SK-MEL-5 (cell line): ENCODE measurements at places on chromosomes 2 and 18. TPM values are rescaled to one million over a fixed set of nuclear protein-coding genes. Genes with fewer than 3 reads are reported as not detected.

GRCh38 chr2:14927021-14927564, 294.6 kb downstream of the LRATD1 start:
- no peak for DNase-seq

DNA sequence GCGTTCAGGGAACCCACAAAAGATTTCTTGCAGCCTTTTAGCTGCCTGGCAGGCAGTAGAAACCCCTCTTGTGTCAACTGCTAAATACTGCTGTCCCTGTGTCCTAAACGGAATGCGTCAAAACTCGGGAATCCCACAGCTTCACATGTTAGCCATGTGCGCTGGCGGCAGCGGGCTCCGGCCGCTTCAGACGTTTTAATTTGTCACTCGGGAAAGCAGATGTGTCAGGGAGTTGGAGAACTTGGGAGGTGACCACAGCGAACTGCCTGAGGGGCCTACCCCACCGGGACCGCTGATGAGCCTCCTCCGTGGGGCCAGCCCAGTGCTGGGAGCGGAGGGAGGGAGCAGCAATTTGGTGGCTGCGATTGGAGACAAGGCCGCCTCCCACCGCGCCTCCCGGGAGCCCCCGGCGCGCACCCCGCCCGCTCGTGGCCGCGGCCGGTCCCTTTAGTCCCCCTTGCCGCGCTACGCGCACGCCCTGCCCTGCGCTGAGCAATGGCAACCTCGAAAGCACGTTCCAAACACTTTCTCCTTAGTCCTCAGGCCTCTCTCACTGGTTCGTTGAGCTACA, 146.1 kb upstream of the SATB2 start:
- no peak for DNase-seq

GRCh38 chr2:27378096-27378808, 2.3 kb downstream of the ZNF513 start:
- DNase-seq: peak; percentile 51

- DNase-seq: peak; percentile 73
Measured at GRCh38 chr18:9079818-9080528, 22.5 kb upstream of the NDUFV2 start.

Gene PKP4
- 16.7 and 21.2 TPM in 2 replicates for total RNA-seq

- no peak for DNase-seq
Measured at GRCh38 chr2:121211689-121212151, 73.3 kb downstream of the TFCP2L1 start.

Gene SCN3A
- 0.03 TPM in 2 replicates for total RNA-seq

Gene SMYD1
- total RNA-seq: 0.50 and 0.77 TPM in 2 replicates

DNA sequence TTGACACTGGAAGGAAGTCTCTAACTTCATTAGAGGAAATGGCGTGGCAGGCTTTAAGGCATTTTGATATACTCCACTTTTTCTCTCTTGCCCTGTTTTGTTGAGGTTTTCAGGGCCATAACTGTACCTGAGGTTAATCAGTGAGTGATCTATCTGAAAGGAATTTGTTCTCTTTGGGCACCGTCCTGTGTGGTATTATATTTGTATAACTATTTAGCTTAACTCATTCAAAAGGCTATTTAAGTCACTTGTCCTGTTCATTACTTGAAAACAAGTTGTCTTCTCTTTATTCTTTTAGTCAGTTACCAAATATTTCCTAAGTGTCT, 180.4 kb downstream of the NEDD4L start:
- no peak for DNase-seq

DNA sequence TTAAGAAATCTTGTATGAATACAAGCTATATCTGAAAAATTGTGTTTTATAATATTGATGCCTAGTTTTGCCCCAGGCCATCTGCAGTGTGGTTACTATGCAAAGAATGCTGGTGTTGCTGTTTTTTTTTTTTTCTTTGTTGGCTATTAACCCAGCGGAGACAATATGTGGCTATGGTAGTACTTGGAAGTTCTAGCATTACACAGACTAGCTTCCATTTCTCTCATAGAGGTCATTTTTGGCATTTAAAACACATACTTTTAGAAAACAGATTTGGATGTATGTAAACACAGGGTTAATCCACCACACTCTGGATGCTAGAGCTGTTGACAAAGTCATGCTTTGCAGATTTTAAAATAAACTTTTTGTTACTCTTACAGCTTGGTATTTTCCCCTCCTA, 209.8 kb downstream of the NEDD4L start:
- DNase-seq: no peak

DNA sequence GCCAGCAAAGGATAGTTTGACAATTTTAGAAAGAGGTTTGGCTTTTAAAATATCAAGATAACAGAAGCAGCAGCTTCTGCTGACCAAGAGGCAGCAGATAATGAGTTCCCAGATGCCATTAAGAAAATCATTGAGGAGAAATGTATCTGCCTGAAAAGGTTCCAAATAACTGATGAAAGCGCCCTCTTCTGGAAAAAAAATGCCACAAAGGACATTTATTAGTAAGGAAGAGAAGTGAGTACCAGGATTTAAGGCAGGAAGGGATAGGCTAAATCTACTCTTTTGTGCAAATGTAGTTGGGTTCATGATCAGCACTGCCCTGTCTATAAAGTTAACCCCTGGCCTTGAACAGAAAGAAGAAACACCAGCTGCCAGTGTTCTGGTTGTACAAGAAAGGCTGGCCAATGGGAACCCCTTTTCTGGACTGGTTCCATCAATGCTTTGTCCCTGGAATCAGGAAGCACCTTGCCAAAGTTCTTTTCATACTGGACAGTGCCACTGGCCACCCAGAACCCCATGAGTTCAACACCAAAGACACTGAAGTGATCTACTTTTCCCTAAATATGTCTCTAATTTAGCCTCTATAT, 40.6 kb downstream of the DHX57 start:
- DNase-seq: peak; percentile 74

GRCh38 chr2:86675104-86675503, 45.0 kb upstream of the RMND5A start:
- DNase-seq: no peak

Gene ACVR1
- 6.1 and 7.2 TPM in 2 replicates for total RNA-seq

DNA sequence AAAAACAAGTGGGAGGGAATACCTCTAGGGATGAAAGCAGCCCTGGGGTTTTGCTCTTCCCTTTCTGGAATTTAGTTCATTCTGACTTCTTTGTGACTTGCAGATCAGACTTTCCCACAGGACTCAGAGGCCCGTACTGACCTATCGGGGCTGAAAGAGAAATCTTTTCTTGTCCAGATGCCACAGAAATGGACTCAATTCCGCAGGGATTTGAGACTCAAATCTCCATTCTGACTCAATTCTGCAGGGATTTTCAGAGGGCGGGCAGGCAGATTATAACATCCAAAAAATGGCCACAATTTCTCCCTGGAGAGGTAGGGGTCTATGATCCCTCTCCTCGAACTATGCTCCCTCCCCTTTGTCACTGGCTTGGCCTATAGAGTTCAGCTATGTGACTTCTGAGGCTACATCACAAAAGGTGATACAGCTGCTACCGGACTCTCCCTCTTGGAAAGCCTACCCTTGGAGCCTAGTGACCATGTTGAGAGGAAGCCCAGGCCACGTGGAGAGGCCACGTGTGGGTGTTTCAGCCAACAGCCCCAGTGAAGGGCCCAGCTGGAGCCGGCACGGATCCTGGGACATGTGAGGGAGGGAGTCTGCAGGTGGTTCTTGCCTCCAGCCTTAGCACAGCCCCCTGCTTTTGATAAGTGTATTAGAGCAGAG, 4.8 kb upstream of the EFHD1 start:
- no peak for DNase-seq

Gene TDRD15
- 0.03 and 0.16 TPM in 2 replicates for total RNA-seq

GRCh38 chr2:60560734-60561644, 7.5 kb upstream of the BCL11A start:
- DNase-seq: peak; percentile 75

DNA sequence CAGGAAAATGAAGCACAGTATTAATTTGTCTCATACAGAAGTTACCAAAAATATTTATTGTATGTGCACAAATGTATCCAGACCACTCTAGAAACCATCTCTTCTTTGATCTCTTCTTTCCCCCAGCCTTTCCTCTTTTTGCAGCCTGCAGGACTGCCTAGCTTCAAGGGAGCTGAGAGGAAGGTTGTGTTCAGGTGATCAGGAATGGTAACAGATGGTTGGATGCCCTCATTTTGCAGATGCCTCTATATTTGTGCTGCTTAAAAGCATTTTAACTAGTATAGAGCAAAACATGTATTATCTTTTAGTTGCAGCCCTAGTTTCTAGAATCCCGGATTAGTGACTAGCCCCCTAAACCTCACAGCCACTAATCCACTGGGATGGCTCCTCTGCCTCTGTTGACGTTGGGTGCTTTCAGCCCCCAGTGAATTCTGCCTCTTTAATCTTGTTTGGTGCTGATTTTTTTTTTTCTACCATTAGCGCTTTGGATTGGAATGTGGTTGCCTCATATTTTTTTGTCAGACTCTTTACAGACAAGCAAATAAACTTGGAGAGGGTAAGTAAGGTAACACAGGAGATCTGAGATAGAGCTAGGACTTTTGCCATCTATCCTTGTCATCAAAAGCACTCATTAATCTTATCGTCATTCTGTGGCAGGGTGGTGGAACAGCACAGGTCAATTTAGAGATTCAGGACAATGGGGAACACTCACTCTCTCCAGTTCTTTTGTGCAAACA, 103.8 kb upstream of the NDUFV2 start:
- DNase-seq: no peak

DNA sequence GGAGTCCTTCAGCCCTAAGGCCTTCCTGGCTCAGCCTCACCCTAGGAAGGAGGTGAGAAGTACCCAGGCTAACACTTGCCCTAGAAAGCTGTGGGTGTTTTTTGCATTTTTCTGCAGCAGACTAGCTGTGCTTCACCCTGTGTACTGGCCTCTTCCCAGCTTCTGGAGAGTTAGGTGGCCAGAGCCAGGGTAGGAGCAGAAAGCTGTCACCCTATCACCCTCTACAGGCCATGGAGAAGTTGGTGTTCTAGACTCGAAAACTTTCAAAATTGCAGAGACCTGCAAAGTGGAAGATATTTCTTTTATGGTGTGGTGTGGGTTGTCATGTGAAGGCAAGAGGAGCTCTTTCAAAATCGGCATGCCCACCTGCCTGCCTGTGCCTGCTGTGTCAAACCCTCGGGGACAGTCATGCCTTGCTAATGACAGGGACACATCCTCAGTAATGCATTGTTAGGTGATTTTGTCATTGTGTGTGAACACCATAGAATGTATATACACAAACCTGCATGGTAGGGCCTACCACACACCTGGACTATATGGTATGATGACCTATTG, 29.8 kb downstream of the EHD3 start:
- DNase-seq: no peak

GRCh38 chr18:64674694-64675093, 525.8 kb upstream of the LINC00305 start:
- no peak for DNase-seq

GRCh38 chr2:164515734-164516133, 105.5 kb downstream of the GRB14 start:
- no peak for DNase-seq

Gene TRIB2
- 145 and 185 TPM in 2 replicates for total RNA-seq

DNA sequence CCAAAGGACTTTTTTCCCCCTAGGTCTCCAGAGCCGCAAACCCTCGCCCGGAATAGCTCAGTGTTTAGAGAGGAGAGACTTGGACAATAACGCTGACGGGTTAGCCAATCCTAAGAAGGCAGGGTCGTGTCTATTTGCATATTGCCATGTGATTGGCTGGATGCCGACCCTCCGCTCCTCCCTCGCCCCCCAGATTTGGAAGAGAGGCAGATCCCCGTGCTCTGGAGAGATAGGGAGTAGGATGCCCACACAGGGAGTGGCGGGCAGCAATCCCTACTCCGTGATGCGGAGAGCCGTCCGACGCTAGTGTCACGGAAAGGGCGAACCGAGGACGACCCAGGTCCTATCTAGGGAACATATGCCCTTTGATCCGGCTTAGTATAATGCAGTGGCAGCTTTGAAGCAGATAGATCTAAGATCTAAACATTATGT, 1.4 kb downstream of the WNT6 start:
- no peak for DNase-seq

DNA sequence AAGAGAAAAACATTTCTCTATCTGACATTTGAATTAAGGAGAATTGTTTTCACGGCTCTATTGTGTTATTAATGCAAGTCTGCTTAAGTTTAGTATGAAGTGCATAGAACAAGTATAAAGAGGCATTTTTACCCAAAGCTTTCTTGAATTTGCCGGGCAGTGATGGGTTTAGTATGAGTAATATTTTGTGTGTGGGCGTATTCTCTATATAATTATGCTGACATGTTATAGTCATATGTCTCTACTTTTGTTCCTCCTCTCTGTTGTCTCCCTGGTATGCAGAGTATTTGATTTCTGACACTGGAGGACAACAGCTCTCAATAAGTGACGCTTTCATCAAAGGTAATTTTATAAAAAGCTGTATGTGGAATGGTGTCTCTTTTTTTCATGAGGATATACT, 45.9 kb downstream of the PIKFYVE start:
- no peak for DNase-seq

Gene TUBB8B
- 0.29 and 0.69 TPM in 2 replicates for total RNA-seq

Gene ANKRD30BL
- not detected in 2 replicates for total RNA-seq

GRCh38 chr2:38665854-38666555, at the start of gene GALM:
GALM (plus strand) TSS chr2:38666114; CDS start chr2:38666162, 48 bp downstream.
- peak; percentile 90 for DNase-seq

DNA sequence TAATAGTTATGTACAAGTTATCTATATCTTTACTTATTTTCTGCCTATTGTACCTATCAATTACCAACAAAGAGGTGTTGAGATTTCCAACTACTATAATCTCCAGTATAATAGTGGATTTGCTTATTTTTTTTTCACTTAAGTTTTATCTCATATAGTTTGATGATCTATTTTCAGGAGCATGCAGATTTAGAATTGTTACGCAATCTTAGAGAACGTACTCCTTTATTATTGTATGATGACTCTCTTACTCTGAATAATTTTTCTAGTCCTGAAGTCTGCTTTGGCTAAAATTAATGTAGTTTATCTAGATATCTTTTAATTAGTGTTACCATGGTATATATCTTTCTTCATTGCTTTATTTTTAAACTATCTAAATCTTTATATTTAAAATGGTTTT, 205.2 kb downstream of the SCG2 start:
- DNase-seq: no peak

- no peak for DNase-seq
Measured at GRCh38 chr18:41923446-41923845, 31.6 kb upstream of the PIK3C3 start.

DNA sequence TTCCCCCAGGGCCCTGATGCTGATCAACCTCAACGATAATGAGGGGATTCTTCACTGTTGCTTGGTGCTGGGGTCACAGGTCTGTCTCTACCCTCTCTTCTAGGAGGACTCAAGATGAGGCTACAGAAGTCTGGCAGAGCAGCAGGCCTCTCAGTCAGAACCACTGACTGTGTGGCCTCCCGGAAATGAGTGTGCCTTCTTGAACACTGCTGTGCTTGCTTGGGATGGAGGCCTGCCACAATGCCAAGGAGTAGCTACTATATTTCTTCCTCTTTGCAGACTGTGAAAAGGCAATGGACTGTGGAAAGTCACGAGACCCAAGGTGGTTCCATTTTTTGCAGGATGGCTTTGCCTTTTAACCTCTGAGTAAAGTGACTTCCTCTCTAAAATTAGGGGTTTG, 5.8 kb upstream of the HOXD1 start:
- no peak for DNase-seq

- DNase-seq: no peak
Measured at GRCh38 chr2:219003979-219004378, 10.8 kb upstream of the CRYBA2 start.

- no peak for DNase-seq
Measured at GRCh38 chr2:19883486-19883885, 18.3 kb downstream of the TTC32 start.

- no peak for DNase-seq
Measured at GRCh38 chr18:6755107-6755506, 25.6 kb downstream of the ARHGAP28 start.

GRCh38 chr2:16400127-16400623, 265.5 kb downstream of the CYRIA start:
- no peak for DNase-seq
